ENCODE measurements at places on chromosomes 1 and 21.

DNA sequence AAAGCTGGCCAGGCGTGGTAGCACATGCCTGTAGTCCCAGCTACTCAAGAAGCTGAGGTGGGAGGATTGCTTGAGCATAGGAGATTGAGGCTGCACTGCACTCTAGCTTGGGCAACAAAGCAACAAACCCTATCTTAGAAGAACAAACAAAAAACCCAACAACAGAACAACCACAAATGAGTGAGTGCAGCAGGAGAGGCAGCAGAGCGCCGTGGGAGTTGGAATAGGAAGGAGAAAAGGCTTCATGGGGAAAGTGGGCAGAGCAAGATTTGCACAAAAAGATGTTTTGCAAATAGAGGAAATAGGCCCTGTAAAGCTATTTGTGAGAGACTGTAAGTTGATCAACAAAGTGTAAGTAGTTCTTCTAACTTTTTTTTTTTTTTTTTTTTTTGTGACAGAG lies 19.6 kb downstream of the SMAP2 start:
- DNase-seq, result no peak

- DNase-seq, result peak; percentile 24
Observed at GRCh38 chr1:86913399-86913895, 479 bp downstream of the SELENOF start.

DNA sequence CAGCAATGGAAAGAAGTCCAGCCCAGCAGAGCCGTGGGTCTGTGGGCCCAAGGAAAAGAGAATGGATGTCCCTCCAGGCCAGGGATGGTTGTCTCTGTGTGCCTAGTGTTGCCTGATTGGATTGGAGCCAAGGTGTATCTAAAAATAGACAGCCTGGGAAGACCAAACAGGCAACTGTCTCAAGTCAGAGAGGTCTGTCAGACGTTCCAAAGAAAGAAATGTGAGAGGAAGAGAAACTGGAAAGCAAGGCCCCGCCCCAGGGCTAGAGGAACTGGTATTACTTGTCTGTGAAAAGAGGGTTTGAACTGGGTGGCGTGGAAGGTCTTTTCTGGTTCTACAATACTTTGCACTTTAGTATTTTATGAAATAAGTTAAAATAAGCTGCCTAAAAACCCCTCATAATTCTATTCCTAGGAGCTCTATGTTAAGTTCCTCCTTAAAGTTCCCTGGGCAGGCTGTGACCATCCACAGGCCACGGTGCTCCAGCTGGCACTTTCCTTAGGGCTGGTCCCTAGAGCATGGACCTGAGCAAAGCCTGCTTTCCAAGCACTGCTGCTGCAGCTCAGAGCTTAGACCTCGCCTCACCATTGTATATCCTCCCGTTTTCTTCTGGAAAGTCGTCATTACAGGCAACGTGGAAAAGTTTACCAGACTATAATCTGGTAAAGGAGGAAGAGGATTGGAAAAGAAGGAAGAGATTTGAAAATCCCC lies 151.6 kb downstream of the DISC1 start:
- no peak for DNase-seq

GRCh38 chr21:30164796-30165195 lies 1.8 kb downstream of the CLDN17 start:
- DNase-seq, result no peak
